ENCODE measurements at places on chromosomes 7 and 10.

DNA sequence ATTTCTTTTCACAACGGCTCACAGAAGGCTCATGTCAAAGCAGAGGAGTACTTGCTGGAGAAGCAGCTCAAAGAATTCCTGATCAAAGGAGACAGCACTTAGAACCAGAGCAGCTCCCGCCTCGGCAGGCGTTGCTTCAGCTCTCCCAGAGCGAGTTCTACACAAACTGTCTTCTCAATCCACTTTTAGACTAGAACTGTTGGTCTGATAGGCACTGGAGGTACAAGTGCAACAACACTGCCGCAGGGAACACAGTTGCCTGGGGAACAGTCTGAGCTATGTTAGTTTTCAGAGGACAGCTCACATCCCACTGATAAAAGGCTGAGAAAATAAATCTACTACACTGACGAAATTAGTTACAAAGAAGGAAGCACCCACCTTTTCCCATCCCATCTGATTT is 35.4 kb downstream of the CYTH3 start:
- no peak for DNase-seq

DNA sequence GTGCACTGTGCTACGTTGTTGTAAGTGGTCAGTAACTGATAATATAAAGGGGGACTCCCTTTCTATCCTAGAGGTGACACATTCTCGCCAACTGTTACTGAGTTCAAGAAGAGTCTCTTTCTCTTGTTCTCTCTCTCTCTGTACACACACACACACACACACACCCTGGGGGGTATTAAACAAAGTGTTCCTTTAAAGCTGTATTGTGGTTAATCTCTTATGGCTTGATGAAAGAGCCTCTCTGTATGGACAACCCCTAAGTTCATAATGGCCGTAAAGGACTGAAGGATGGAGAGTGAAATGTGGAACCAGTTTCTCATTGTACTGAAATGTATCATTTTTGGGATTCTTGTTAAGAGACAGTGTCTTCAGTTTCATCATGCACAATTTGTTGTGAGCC is 145.2 kb upstream of the BMPER start:
- DNase-seq, result no peak

DNA sequence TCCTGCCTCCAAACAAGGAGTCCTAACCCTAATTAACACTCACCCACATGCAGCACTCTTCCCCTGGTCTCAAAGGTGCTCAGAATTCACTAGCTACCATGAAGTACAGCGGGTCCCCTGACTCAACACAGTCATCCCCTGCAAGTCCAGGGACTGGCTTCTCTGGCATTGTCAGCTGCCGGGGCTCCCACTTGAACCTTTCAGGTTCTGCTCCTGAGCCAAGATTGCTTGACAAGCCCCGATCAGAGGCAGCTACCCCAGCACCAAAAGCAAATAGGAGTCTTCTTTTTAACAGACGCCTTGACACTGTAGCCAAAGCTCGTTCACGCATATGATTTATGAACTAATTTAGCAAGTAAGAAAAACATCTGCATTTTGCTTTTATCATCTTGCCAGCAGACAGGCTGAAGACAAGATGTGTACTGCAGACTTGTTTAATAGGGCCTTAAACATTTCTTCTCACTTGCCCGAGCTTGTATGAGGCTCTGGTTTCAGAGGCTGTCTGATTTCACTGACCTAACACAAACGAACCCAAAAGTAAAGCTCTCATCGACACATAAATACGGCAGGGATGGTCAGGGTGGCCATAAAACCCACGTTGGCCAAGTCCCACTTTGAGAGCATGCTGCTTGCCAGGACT is 67.6 kb upstream of the ADAM12 start:
- DNase-seq, result no peak

- no peak for DNase-seq
These were observed 2.1 kb downstream of the CTBP2 start for GRCh38 chr10:125158275-125158600.

GRCh38 chr10:119845656-119846055 is 27.0 kb downstream of the MCMBP start:
- no peak for DNase-seq

GRCh38 chr10:94104316-94105000 is 110.7 kb downstream of the PLCE1 start:
- DNase-seq, result no peak

DNA sequence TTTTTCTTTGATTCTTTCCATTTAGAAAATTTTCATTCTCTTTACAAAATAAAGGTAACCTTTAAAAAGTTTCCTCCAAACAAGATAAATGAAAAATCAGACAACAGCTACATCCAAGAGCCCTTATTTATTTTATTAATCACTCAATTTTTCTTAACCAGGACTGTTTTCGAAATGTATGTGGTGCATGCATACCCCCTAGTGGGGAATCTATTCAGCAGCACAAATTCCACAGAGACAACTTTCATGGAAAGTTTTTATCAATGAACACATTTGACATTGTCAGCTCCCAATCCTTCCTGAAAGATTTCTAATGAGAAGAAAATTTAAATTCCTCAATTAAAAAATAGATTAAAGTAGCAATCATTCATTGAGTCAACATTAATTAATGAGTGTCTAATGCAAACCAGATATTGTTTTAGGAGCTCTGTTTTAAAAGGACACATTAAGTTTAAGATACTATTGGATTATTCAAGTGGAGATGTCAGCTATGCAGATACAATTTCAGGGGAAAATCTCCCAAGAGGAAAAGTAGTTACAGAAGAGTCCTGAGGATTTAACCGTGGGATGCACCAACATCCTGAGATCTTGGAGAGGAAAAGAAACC is 5.2 kb upstream of the HTR7 start:
- DNase-seq, result peak; percentile 18

GRCh38 chr10:47127188-47127785 is 172.7 kb upstream of the GDF10 start:
- no peak for DNase-seq

DNA sequence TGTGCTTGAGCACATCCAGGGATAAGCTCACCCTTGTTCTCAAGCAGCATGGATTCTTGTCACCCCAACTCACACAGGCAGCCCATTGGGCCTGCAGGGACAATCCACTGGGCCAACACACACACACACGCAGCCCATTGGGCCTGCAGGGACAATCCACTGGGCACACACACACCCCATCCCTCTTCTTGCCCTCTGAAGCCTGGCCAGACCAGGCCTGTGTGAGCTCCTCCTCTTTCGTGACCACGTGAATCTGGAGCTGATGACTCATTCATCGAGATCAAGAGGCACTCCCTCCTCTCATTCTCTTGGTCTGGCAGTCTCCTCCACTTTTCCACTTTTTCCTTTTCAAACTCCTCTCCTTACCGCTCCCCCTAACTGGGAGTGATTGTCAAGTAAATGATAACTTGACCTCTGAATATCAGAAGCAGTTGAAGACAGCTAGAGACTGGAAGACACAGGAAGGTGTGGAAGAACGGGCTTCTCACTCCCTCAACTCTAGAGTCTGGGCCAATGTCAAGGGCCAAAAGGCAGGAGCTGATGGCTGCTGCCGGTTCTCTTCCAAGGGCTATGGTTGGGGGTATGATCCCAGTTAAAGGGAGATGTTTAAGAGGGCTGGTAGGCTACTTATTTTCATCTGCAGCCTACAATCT is 89.7 kb downstream of the HIPK2 start:
- no peak for DNase-seq

GRCh38 chr10:75883081-75884072 is 452.0 kb downstream of the LRMDA start:
- no peak for DNase-seq

DNA sequence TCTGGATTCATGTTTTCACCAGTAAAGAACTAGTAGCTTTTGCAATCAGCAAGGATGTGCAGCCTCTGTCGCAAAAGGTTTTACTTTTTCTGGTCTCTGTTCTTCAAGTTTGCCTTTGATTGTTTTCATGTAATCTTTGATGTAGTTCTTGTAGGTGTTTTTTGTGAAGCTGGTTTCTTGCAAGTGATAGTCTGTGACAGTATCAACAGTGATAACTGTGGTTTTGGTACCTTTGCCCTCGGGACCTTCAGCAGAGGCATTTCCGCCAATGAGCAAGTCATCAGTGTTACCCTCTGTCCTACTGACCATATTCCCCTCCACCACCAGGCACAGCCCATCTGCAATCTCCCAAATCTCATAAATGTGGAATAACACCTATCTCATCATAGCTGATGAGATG is 55.1 kb downstream of the IPMK start:
- no peak for DNase-seq

GRCh38 chr10:74753442-74754211 is 72.8 kb upstream of the KAT6B start:
- DNase-seq, result no peak

- no peak for DNase-seq
These were observed 10.9 kb downstream of the DNMBP start for GRCh38 chr10:99998889-99999288.

GRCh38 chr10:69201045-69201444 is 19.1 kb upstream of the HKDC1 start:
- DNase-seq, result no peak

DNA sequence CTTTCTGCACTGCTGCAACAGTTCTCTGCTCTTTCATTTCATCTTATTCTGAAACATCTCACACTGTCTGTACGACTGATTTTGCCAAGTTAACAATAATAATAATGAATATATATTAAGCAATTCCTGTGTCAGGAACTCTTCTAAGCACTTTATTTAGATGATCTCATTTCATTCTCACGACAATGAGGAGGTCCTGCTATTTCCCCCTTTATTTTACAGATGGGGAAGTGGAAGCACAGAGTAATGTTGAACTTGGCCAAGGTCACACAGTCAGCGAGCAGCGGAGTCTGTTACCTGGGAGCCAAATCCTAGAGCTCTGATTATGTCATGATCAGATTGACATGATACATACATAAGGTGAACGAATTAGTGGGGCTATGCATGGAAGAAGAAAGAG is 5.8 kb downstream of the MRC1 start:
- DNase-seq, result no peak

- no peak for DNase-seq
These were observed 179.9 kb downstream of the NRP1 start for GRCh38 chr10:33154590-33154989.

- peak; percentile 30 for DNase-seq
These were observed at the start of gene RBM20 for GRCh38 chr10:110643653-110644597. Gene RBM20 (plus strand): TSS chr10:110644336. CDS start chr10:110644455, 119 bp downstream.

GRCh38 chr7:54956865-54957264 is 62.0 kb upstream of the EGFR start:
- no peak for DNase-seq

GRCh38 chr10:102611514-102612087 is 32.7 kb upstream of the TRIM8 start:
- DNase-seq, result no peak

- DNase-seq, result no peak
These were observed 8.9 kb downstream of the PURB start for GRCh38 chr7:44876393-44876792.

DNA sequence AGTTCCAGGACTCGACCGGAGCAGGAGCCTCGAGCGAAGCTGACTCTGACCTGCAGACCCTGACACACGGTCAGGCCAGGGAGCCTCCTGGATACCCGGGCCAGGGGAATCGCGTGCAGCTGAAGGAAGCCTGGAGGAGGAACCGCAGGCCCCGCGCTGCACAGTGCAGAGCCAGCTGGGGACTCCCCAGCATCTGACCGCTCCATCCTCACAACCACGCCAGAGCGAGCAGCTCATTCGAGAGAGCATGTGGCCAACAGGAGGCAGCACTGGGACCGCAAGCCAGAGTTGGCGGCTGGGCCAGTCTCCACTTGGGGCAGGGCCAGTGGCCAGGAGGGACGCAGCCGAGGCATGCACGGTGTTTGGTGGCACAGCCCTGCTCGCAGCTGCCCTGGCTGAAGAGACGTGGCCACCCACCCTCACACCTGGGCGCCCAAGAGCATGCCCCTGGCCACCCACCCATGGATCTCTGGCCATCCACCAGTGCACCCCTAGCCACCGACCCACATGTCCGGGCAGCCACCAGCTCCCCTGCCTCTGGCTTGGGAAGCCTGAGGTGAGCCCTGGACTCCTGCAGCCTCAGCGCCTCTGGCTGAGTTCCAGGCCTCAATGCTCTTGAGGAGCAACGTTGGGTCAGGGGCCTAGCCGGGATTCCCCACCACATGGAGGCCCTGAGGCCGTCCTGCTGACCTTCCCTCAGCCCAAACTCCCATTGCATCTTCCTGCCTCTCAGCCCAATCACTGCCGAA is 213.9 kb downstream of the ELFN1 start:
- no peak for DNase-seq

DNA sequence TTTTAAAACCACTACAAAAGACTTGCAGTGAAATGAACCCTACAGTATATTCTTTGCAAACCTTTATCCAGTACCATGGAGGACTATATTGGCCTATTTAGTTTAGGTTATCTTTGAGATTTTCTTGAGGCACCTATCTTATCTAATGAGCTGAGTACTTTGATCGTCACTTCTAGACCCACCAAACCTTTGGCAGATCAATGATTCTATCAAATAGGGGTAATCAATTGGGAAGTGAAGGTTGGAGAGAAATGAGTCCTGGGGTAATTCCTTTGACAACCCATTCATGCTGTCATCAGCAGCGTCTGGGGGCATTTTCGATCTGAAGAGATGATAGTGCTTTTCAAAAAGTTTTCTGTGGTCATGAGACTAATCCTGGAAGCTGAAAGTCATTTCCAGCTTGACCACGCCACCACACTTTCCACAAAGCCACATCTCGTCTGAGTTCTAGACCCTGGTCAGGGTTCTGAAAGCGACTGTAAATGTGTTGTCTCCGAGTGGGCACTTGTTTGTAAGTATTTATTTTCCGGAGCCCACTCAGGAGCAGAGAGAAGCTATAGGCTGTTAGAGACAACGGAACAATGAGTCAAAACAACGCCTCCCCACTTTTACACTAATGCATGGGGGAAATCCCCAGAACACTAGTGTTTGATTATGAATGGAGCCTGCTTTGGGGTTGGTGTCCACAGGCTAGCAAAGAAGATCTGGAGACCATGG is 4.8 kb downstream of the EGR2 start:
- peak; percentile 39 for DNase-seq

DNA sequence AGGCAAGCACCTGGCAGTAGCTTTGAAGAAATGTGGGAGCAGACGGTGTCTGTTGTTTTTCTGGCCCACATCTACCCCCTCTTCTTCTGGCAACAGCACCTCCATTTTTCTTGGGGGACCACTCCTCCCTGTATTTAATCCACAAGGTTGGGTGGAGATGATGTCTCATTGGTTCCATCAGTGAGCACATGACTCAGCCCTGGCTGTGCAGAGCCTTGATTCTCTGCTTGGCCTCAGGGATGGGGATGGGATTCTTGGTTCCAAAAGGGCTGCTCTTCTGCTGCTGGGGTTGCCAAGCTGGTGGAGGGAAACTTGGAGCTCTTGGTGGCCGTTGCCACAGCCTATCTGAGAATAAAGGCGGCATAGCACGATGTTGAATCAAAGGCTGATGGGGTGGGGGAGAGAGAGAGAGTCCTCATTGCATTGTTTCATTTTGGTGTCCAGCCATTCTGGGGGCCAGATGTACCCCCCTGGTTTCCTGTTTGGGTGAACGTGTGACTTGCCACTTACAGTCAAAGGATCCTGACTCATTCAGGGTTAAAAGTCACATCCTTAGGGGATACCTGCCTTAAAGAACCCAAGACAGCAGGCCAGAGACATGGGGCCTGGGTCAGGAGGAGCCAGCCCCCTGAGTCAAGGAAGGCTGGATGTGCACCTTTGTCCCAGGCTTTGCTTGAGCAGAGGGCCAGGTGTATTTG is 25.9 kb downstream of the GRK5 start:
- peak; percentile 15 for DNase-seq

Data from CD4-positive, CD25-positive, alpha-beta regulatory T cell (primary cell).